CD4-positive, alpha-beta T cell treated with Interleukin-21 for 1 hour (primary cell): ENCODE measurements at places on chromosomes 16 and 17.

DNA sequence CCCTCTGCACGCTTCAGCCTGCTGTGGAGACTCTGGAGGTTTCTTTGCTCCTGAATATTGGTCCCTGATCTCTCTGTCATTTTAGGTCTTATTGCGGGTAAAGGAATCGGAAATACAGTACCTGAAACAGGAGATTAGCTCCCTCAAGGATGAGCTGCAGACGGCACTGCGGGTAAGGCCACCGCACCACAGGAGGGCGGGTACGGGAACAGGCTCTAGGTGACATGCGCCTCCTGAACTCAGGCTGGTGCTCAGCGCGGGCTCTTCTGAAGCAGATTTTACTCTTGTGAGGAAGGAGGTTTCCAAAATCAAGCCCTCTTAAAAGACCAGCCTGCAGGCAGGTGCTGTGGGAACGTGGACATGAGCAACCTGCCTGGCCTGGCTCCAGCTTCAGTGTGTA lies 29.8 kb downstream of the PLD6 start:
- DNase-seq = no peak

DNA sequence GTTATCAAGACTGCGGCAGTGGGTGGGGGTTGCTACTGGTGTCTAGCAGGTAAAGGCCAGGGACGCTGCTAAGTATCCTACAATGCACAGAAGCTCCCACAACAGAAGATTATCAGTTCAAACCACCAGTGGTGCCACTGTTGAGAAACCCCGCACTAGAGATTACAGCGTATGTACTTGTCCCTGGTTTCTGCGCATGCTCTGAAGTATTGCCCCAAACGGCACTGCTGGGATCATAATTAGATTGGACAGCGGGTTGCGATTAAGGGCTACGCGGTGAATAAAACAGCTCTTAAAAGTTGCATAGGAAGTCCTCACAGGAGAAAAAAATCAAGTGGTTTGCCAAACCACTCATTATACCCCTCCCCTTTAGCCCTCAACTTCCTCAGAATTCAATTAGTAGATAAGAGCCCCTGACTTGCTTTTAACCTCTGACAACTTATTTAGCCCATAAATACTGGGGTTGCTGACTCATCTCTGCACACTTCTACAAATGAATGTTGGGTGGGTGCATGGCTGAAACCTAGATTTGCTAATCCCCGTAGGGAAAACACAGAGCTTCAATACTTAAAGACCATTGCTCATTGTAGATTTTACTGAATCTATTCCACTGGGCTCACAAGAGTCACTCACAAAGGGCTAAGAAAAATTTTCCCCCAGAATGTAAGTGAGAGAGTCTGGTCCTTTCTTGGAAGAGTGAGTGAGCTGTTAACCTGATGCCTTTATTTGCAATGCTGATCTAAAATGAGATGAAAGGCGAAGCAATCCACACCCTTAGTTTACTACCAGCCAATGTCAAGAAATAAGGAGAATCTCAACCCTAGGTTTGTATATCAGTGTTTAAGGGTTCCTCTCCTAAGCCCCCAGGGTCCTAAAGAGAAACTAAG lies 91.8 kb downstream of the RGS9 start:
- DNase-seq = peak; percentile 61

DNA sequence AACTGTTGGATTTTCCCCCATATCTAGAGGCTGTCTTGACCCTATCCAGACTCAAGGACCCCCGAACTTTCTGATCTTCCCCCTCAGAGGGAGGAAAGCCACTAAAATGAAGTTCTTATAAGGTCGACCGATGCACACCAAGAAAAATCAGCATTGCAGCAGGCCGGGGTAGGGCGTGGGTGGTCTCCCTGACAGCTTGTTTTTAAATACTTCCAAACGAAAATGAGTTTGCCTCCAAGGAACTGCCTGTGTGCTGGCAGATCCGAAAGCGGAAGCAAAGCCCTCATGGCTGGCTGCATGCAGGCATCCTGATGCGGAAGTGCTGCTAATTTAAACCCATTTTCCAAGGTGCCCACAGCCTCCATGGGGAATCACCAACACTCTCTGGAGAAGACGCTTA lies 374.3 kb upstream of the XYLT1 start:
- no peak for DNase-seq

DNA sequence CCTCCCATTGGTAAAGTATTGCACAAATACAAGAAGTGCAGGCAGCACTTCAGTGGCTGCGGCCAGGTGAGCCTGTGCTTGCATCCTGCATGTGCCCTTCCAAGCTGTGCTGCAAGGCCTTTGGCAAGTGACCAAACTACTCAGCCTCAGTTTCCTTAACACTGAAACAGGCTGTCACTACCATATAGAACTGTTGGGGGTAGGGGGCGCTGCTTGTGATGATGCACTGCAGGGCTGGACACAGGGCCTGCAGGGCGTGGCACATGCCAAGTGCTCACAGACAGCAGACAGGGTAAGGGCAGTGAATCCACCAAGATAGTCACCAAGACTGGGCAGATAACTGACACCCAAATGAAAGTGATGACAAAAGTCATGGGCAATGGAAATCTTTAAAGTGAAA lies 65.6 kb upstream of the SREBF1 start:
- DNase-seq = no peak

DNA sequence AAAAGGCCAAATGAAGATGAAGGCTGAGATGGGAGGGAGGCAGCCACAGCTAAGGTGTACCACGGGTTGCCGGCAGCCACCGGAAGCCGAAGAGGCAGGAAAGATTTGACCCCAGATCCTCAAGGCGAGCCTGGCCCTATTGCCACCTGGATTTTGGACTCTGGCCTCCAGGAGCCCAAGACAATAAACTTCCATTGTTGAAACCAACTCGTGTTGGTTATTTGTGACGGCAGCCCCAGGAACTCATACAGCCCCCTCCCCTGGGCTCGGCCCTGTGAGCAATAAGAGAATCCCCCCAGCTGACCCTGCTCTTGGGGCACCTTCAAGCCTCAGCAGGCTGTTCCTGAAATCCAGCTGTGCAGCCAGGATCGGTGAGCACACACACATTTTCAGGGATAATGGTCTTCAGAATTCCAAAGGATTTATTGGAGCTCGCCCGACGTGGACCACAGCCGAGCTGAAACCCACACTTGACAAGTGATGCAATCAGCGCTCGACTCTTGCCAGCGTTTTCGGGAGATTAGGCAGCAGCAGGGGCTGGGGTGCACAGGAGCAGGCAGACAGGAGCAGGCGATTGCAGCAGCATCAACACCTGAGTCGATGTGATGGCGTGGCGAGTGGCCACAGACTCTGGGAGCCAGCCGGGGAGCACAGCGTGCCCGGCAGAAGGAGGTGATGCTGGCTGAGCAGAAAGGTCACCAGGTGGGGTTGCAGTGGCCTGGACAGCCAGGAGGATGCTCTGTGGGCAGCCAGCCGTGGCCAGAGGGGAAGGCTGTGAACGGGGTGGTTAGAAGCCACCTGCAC lies 22.4 kb upstream of the CBX4 start:
- no peak for DNase-seq
